ENCODE measurements at places on chromosomes 12 and 14.

- no peak for DNase-seq
Observed at GRCh38 chr14:101473795-101474562, 87.3 kb upstream of the DIO3 start.

DNA sequence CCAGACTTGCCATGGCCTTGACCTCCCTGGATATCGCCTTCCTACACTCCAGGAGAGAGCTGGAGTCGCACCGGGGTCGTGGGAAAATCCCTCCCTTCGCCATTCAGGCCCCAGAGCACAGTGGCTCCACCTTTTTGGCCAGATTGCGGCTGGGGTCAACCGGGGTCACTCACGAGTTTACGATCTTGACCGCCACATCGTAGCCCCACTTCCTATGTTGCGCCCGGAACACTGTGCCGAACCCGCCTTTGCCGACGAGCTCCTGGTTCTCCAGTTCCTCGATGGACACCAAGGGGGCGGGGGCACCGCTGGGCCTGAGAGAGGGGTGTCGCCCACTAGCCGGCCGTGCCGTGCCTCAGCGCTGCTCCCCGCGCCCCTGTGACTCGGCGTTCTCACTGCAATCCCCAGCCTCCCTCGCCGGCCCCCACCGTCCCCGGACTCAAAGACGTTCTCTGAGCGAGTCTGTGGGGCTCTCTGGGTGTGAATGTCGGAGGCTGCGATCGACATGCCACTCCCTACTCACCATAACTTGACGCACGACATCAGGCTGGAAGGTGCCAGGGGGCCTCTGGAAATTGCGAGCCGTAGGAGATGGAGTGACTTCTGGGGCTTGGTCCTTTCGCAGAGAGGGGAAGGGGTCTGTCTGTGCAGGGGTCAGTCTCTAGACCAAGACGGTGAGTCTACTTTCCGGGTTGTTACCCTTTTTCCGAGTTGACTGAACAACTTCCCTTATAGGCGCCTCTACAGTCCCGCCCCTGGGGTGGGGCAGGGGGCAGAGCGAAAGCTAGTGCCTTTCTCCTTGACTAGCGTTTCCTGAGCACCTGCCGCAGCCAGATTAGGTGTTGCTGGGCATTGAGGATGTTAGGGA is at the start of gene RIPK3:
Gene RIPK3, minus strand, starts transcription at position 708 of the 868 bp plus-strand sequence. Its CDS starts 165 bp downstream, at position 543.
- DNase-seq = peak; percentile 64

GRCh38 chr12:41556176-41556575 is 368.1 kb downstream of the PDZRN4 start:
- DNase-seq = no peak

- no peak for DNase-seq
Observed at GRCh38 chr14:68404652-68405183, 388.1 kb downstream of the ZFP36L1 start.

DNA sequence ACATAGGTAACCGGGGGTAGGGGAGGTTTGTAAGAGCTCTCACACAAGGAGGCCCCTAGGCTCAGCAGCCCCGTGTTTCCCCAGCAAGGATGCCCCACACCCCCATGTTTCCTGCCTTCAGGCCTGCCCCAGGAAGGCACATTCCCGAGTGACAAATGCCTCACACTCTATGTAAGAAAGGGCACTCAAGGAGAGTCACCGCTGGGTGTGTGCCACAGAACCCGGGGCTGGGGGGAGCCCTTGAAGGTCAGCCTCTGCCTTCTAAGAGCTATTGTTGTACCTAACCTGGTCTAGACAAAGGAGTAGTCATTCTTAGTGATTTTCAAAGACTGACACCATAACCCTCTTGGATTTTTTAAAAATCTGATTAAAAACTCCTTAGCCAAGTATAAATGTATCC is 333.6 kb downstream of the DPF3 start:
- DNase-seq = no peak

GRCh38 chr14:95409477-95410272 is 90.0 kb upstream of the CLMN start:
- no peak for DNase-seq

DNA sequence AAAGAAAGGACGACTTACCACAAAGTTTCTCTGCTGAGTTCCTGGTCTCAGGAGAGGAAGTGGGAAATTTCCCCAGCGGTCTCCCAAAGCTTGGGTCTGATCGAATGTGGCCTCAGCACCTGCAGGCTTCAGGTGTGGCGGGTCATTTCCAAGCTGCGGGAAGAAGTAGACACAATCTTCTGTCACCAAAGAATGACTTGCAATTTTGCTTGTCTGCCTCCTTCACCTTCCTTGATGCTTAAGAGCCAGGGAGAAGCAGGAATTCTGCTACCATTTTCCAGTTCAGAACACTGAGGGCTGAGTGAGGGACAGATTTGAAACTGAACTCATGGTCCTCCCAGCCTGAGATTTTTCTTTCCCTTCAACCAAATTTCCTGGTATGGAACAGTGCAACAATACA is 87.8 kb downstream of the RIMBP2 start:
- DNase-seq = no peak

- DNase-seq = no peak
Observed at GRCh38 chr12:130713581-130713991, 2.5 kb downstream of the RIMBP2 start.

- DNase-seq = no peak
Observed at GRCh38 chr12:15767301-15767700, 21.9 kb downstream of the EPS8 start.

GRCh38 chr12:32179011-32179395 is 72.4 kb downstream of the BICD1 start:
- no peak for DNase-seq

- no peak for DNase-seq
Observed at GRCh38 chr14:51478175-51478621, 173.5 kb upstream of the FRMD6 start.

GRCh38 chr14:63448841-63449240 is 94.3 kb downstream of the PPP2R5E start:
- DNase-seq = no peak

- DNase-seq = no peak
Observed at GRCh38 chr12:52862023-52862422, 13.2 kb upstream of the KRT78 start.

DNA sequence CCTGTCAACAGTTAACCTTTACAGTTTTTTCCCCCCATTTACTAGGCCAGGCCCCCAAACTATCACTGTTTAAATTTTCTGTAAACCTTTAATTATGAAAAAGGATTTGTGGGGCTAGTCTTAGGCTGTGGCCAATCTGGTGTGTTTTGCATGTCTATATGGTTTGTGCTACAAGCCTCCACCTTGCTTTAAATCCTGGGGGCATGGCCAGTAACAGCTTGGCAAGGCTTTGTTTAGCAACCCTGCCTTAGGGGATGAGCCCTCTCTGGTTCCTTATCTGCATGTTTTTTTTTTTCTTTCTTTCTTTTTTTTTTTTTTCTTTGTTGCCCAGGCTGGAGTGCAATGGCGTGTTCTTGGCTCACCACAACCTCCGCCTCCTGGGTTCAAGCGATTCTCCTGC is 102.7 kb downstream of the KCNMB4 start:
- DNase-seq = no peak

GRCh38 chr14:61337893-61338292 is 16.5 kb downstream of the PRKCH start:
- DNase-seq = no peak

GRCh38 chr12:95202691-95203486 is 14.4 kb downstream of the FGD6 start:
- no peak for DNase-seq

DNA sequence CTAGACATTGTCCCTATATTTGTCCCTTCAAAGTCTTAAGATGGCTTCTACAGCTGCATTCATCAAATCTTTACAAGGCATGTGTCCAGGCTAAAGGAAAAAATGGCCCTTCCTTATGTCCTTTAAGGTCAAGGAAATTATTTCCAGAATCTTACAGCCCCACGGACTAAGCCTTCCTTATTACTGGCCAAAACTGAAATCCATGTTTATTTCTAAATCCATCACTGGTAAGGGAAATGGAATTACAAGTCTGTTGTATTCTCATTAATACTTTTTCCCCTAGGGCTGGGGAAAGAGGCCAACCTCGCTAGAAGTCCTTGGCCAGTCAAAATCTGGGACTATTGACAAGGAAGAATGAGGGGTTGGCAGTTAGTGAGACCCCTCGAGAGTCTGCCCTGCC is 252.5 kb downstream of the TMEM132C start:
- no peak for DNase-seq

DNA sequence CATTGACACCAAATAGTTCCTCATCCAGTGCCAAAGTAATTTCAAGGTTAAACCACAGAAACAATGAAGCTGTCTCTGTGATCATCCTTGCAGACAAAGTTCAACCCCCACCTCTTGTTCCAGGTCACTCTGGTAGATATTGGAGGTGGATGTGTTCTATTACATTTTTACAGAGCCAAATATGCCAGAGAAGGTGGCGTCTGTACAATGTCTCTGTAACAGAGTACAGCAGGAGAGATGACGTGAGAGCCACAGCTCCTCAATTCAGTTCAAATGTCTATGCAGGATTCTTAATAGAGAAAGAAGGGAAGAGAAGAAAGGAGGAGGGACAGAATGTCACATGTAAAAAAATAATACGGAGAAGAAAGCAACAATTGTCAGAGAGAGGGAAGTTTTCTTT is 268.3 kb upstream of the OR4E1 start:
- DNase-seq = no peak

- no peak for DNase-seq
Observed at GRCh38 chr12:83015390-83016217, 328.9 kb downstream of the TMTC2 start.

DNA sequence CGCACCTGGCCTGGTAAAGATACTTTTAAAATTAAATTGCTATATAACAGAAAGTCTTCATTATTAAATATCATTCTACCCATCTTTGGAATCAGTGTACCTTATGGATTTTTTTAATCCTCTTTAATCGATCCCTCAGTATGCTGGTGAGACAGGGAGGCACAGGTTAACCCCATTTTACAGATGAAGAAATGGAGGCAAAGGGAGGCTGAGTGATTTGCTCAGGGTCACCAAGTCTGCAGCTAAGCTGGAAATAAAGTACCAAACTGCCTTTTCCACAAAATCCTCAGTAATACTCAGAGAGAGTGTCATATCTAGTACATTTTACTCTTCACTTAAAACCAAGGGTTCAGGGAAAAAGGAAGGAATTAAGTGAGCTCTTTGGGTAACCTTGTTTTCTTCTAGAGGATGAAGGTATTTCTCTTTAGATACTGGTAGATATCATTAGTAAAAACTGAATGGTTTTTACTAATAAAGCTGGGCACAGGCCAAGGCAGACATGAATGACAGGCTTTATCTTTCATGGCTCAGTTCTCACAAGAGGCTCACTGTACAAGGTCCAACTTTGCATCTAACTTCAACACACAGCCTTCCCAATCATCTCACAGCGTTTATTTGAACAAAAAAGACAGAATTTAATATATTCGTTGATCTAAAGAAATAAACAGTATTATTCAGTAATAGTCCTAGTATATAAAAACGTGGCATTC is 35.3 kb upstream of the TTC7B start:
- DNase-seq = no peak

GRCh38 chr14:32366986-32367385 is 37.9 kb downstream of the AKAP6 start:
- DNase-seq = no peak

DNA sequence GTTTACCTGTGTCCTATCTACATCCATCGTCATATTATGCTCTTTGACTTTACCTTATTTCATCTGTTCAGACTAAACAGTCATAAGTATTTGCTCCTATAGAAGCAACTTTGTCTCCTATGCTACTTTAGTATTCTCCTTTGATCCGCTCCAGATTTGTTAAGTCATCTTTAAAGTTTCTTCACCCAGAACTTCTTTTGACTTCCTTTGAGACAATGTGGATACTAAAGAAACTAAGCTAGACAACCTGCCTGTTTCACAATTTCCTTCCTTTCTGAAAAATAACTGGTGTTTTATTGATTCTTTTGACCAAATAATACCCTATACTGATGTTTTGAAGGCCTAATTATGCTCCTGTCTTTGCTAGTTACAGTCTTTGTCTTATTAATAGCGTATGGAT is 30.0 kb upstream of the LRRK2 start:
- DNase-seq = no peak

DNA sequence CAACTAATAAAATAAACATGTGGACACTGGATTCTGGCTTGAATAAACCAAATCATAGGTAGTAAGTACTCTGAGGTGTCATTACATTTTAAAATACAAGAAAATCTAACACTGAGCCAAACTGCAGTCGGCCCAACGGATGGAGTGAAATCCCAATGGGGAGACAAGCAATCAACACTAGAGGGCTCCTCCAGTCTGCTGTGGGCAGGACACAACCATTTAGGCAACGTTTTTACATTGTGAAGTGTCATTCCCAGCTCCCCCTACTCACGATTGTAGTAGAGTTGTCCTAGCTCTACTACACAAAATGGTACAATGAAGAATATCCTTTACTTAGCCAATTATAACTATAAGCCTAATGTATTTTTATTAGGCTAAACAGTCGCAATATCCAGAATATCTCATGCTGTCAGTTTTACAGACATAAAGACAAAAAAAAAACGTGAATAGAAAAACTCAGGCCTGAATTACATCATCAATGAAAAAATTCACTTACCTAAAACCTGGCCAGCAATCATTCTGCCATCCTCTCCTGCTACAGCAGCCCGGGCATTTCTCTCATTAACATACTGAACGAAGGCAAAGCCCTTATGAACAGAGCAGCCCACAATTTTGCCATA is 35.7 kb downstream of the HNRNPC start:
- DNase-seq = no peak

- DNase-seq = no peak
Observed at GRCh38 chr12:51275088-51275487, 4.9 kb upstream of the SMAGP start.

GRCh38 chr12:96256672-96257361 is 62.6 kb downstream of the ELK3 start:
- DNase-seq = no peak

GRCh38 chr14:38261620-38262019 is 5.7 kb upstream of the CLEC14A start:
- DNase-seq = no peak

GRCh38 chr12:113409462-113410124 is 5.9 kb upstream of the SDS start:
- DNase-seq = no peak

DNA sequence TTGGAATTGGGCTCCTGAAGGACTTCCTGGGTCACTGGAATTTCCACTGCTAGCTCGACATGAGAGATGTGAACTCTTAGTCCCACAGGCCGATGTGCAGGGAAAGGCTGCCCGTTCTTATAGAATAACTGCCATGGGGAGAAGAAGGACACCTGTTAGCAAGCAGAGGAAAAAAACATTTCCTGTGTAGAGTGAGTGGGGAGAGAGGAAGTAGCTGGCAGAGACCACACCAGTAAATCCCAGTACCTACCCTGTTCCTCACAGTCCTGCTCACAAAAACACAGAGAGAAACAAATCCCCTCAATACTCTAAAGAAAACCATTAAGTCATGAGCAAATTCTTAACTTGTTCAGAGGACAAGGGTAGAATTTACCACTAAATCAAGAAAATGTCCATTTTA is 29.5 kb downstream of the AREL1 start:
- no peak for DNase-seq
